ENCODE measurements at places on chromosomes 6 and 20.

GRCh38 chr6:2129182-2129621 is 116.2 kb downstream of the GMDS start:
- DNase-seq, result no peak

DNA sequence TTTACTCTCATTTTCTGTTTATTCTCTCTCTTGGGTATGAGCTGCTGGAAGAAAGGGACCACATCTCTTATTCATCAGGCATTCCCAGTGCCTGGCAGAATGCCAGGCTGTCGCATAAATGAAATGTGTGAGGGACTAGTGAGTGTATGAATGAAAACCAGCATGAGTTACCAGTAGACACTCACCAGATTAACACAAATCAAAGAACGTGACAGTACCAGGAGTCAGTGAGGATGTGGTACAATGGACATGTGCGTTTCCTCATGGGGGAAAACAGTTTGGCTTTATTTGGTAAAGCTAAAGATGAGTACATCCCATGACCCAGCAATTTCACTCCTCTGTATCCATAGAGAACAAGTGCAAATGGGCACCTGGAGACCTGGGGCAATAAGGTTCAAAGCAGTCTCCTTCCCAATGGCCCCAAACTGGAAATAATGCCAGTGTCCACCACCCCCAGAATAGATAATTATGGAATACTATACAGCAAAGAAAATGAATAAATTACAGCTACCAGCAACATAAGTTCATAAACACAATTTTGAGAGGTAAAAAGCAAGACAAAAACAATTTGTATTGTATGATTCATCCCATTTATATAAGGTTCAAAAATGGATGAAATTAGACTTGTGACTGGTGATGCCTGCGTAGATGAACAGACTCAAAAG is 93.3 kb downstream of the CDH22 start:
- no peak for DNase-seq

- DNase-seq, result no peak
Measured at GRCh38 chr6:30918670-30919069, 4.6 kb downstream of the VARS2 start.

GRCh38 chr6:43052842-43053544 is 658 bp downstream of the CUL7 start:
- DNase-seq, result peak; percentile 23

GRCh38 chr20:52313341-52313963 is 121.9 kb upstream of the ZFP64 start:
- DNase-seq, result no peak

- no peak for DNase-seq
Measured at GRCh38 chr6:101114703-101115102, 233.6 kb upstream of the ASCC3 start.

- no peak for DNase-seq
Measured at GRCh38 chr20:25129908-25130307, 48.0 kb upstream of the VSX1 start.

Data from stimulated activated CD4-positive, alpha-beta T cell treated with anti-CD3 and anti-CD28 coated beads, Interleukin-4, amount 100 ng/mL, for 4 hours (primary cell).